Esophagus muscularis mucosa (tissue), 4 donors: ENCODE measurements at places on chromosomes 12 and 14. TPM values are rescaled to one million over a fixed set of nuclear protein-coding genes. Genes with fewer than 3 reads are reported as not detected.

Gene DBX2
- not detected for total RNA-seq

- no peaks in the 10 kb centered on the region for H3K36me3 ChIP-seq
- peaks cover 10% of the 10 kb centered on the region for H3K4me1 ChIP-seq
- H3K4me3 ChIP-seq, result no peak overlapping the region
- no peak overlapping the region for H3K27ac ChIP-seq
- no peaks in the 10 kb centered on the region for H3K27me3 ChIP-seq
- DNase-seq, result no peak
Observed at GRCh38 chr12:22722081-22722480, 97.1 kb downstream of the ETNK1 start.

- H3K36me3 ChIP-seq, result no peaks in the 10 kb centered on the region
- H3K4me3 ChIP-seq, result no peak overlapping the region
- no peak overlapping the region for H3K27ac ChIP-seq
Observed at GRCh38 chr12:75020068-75020557, 189.5 kb downstream of the KCNC2 start.

Gene RNF212B
- total RNA-seq, result not detected
